Activated CD4-positive, alpha-beta memory T cell treated with anti-CD3 and anti-CD28 coated beads, Interleukin-2, amount 10 ng/mL, durations not matched to agents 7 days and 5 days (primary cell): ENCODE measurements at places on chromosomes 7 and 10. TPM values are rescaled to one million over a fixed set of nuclear protein-coding genes. Genes with fewer than 3 reads are reported as not detected.

- DNase-seq: no peak
Measured at GRCh38 chr7:73881352-73882046, 20.5 kb downstream of the TMEM270 start.

GRCh38 chr7:90597563-90598253, 1.6 kb downstream of the CDK14 start:
- DNase-seq: no peak

- DNase-seq: no peak
Measured at GRCh38 chr7:28102797-28103196, 77.8 kb downstream of the JAZF1 start.

DNA sequence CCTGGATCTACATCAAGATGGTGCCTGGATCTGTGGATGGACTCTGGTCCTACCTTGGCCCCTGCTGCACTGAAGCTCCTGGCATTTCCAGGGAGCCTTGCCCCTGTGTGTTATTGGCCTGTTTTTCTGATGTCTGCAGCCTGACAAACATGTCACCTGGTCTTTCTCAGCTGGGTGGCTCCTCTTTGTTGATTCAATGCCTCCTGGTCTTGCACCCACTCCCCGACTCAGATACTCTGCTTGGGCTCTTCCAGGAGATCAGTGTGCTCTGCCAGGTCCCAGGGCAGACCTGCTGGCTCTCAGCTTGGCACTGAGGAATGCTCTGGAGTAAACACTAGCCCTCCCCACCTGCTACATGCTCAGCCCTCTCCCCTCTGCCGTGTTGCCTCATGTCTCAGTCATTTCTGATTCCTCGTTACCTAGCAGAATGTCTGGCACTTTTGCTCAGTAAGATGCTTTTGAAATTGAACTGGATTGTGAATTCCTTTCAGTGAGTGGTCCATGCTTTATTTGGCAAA, 253.3 kb upstream of the BMPER start:
- DNase-seq: no peak

Gene RTKN2
- total RNA-seq: 6.6 TPM
